ENCODE measurements at places on chromosomes 6 and 20.

DNA sequence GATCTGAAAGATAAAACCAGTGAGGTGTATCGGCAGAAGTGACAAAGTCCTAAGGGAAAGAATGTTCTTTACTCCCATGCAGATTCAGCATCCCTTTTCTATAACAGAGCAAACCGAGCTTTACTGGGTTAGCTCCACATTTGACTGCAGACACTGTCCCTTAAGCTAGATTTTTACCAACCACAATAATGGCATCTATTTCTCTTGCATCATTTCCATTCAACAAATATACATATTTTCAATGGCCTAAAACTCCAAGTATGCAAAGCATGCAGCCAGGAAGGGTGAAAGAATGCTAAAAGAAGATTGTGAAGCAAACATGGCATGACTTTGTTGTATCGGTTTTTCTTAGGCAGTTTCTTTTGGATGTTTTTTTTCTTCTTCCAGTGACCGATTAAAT lies 255.4 kb downstream of the OGFRL1 start:
- no peak for DNase-seq

DNA sequence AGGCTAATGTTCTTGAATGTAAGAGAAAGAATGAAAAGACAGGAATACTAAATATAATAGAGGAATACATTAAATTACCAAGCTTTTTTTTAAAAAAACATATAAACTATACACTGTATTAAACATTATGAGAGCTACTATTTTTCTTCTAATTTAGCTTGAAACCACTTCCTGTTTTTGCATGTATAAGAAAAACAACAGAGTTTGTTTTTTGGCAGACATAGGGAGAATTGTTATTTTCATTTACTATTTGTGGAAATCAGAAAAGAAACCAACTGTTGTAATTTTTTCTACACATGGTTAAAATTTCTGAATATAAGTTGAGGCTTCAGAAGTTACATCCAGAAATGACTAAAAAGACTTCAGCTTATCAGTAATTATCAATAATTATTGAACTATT lies 991.8 kb upstream of the GJE1 start:
- DNase-seq, result no peak

DNA sequence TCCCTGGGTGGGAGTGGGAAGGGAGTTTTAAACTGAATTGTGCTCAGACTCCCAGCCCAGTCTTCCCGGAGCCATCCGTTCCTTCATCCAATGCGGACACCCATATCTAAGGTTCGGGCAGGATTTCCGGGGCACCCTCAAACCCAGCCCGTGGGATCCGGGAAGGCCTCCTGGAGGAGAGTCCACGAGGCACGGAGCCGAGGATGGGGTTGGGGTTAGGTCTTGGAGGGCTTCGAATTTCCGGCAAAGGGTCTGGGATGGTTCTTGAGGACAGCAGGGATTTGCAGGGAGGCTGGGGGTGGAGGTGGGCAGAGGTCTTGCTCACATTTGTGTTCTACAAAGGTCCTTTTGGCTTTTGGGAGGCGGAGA lies 49.5 kb upstream of the SLC32A1 start:
- no peak for DNase-seq

DNA sequence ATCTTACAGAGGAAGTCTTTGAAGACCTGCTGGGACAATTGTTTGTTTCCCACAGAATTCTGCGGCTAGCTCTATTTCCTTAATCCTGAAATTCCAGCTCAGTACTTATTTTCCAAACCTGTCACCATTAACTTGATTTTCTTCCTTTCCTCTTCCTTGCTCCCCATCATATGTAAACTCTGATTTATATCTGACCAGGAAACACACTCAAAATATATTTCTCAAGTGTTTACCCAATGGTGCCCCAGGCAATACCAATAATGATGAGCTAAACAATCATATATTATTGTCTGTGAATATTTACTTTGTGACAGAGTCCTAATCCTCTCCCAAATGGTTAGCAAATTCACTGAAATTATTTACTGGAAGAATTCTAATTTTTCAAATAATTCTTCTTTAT lies 597.3 kb downstream of the PKHD1 start:
- no peak for DNase-seq

GRCh38 chr6:121826156-121826810 lies 390.8 kb downstream of the GJA1 start:
- DNase-seq, result peak; percentile 84

GRCh38 chr20:1616858-1617434 lies 2.9 kb downstream of the SIRPB1 start:
- DNase-seq, result no peak

GRCh38 chr6:9002833-9003232 lies 567.5 kb upstream of the SLC35B3 start:
- DNase-seq, result peak; percentile 17

GRCh38 chr6:6806844-6807518 lies 218.5 kb downstream of the LY86 start:
- DNase-seq, result no peak

GRCh38 chr6:43193929-43194328 lies 11.9 kb downstream of the CUL9 start:
- DNase-seq, result no peak

- no peak for DNase-seq
Observed at GRCh38 chr6:138406443-138406842, 2.4 kb downstream of the HEBP2 start.

GRCh38 chr6:118780668-118781067 lies 113.3 kb upstream of the ASF1A start:
- DNase-seq, result no peak

DNA sequence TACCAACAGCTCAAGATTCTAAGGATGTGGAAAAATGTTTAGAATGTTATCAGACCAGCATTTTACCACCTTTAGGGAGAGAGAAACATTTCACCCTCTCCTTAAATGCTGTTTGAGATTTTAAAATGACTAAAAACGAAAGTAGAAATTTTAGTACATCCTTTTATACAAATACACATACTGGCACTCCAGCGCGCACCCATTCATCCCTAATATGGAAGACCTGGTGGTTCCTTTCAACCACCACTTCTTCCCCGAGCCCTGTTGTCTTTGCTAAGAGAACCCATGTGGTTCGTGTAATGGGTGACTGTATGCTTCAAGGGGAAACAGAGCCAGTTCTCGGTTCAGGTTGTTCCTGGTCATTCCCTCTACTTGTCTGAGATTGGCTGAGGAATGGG lies 21.3 kb downstream of the SPATA2 start:
- no peak for DNase-seq

GRCh38 chr20:4534315-4534714 lies 187.4 kb upstream of the PRND start:
- no peak for DNase-seq

- no peak for DNase-seq
Observed at GRCh38 chr20:55095745-55096400, 620.5 kb downstream of the DOK5 start.

DNA sequence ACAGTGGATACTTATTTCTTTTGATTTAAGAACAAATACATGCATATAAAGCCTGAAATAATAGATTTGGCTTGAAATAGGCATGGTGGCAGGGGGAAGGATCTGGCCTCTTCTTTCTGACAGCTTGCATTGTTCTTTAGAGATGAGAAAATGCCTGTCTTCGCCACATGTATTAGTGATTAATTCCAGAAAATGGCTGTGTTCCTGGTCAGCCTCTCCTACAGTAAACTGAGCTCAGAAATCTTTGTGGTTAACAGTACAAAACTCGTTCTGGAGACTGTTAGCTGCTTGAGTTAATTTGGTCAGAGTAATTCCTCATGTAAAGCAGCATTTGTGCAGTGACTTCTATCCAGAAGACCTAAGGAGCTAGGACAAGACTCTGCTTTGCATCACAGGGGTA lies 151.5 kb downstream of the EYA4 start:
- no peak for DNase-seq

DNA sequence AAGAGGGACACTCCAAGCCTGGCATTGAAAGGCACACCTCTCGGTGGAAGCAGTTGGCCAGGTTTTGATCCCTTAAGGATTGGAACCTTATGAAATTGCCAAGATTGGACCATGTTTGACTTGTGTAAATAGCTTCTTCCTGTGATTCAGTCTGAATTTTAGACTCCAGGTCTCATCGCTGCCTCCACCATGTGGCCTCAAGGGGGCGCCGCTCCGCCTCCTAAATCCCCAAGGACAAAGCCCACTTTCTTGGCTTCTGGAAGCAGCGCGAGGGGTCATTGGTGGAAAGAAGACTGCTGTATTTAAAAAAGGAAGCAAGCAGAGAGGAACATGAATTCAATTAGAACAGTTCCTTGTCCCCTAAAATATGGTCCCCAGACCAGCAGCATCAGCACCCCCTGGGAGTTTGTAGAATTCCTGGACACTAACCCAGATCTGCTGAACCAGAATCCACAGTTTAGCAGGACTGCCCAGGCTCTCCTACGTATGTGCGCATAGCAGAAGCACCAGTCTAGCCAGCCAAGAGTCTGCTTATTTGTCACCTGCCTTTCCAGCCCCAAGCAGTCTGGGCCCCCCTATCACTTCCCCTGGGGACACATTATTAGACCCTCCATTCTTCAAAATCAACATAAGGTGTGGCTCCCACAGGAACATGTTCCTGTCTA lies 108.5 kb downstream of the LY86 start:
- peak; percentile 16 for DNase-seq

DNA sequence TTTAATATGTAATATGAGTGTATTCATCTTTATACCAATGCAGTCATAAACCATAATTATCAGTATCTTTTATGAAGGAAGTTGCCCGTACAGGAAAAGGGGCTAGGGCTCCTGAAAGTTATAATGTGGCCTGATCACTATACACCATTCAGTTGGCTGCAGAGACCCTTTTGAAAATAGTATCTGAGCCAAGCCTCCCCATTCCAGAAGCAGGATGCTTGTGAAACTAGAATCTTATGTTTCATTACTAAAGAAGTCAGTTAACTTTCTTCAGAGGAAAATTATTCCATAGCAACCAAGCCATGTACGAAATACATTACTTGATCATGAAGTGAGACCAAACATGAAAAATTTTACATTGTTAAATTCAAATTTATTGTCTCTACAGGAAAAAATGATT lies 251.5 kb upstream of the TCF21 start:
- no peak for DNase-seq

DNA sequence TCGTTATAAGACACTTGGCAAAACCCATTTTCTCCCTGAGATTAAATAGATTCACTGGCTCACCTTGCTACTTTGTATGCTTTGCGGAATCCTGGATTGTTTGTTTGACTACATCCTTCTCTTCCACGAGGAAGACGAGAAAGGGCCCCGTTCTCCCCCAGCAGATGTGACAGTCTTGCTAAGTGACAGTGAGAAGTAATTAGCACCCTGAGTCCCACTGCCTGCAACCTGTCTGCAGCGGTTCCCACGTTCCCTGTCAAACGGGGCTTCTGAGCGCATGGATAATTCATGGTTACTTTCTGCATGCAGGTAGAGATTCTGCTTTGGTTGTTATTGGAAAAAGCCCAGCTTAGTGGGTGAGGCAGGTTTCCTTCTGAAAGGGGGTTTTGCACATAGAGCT lies 163.7 kb downstream of the CDH26 start:
- no peak for DNase-seq

DNA sequence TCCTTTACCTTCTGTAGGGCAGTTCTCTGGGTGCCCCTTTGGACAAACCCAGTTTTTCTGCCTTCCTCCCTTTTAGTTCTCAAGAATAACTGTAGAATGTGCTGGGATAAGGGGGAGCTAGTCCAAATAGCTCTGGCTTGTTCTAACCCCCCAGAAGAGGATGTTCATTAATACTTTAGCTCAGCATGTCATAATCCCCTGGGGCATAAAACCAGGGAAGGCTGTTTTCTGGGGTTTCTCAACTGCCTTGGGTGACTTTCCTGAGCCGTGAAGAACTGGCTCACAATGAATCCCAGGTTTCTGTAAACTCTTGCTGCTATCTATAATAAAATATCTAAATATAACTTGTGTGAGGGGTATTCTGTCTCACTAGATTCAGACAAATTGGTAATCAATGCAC lies 44.5 kb upstream of the RNF217 start:
- DNase-seq, result no peak

GRCh38 chr20:20814685-20815084 lies 102.2 kb upstream of the RALGAPA2 start:
- no peak for DNase-seq

DNA sequence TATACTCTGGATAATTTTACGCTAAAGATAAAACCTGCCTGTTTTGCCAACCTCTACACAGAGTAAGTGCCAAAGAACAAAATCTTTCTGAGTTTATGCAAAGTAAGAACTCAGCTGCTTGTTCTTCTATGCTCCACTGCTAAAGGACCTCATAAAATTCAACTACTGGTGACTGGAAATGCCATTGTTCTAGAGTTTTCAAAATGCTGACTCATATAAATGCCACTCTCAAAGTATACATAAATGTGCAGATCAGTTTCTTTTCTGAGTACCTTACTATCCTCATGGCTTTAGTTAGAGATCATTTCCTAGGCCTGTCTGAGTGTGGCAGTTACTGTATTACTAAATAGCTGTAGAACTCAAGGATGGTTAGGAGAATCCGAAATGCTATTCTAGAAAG lies 45.6 kb downstream of the LYRM4 start:
- no peak for DNase-seq

Data from RWPE1 (cell line).